Astrocyte of the hippocampus (primary cell): ENCODE measurements at places on chromosomes 16 and 17.

DNA sequence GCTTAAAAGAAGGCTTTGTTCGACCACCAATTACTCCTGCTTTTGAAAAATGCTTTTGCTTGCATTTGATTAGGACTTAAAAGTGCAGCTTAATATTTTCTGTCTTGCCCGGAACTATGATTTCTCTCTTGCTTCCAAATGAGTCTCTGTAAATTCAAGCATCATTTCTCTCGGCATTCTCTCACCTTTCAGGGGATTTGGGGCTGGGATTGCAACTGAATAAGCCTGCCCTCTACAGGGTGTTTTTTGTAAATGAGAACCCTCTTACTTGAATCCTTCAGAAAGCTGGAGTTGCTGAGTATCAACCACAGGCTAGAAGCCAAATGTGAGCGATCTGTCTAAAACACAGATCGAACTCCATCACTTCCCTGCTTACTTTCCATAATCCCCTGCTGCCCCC is 234.6 kb downstream of the TMEM114 start:
- DNase-seq = peak; percentile 6

DNA sequence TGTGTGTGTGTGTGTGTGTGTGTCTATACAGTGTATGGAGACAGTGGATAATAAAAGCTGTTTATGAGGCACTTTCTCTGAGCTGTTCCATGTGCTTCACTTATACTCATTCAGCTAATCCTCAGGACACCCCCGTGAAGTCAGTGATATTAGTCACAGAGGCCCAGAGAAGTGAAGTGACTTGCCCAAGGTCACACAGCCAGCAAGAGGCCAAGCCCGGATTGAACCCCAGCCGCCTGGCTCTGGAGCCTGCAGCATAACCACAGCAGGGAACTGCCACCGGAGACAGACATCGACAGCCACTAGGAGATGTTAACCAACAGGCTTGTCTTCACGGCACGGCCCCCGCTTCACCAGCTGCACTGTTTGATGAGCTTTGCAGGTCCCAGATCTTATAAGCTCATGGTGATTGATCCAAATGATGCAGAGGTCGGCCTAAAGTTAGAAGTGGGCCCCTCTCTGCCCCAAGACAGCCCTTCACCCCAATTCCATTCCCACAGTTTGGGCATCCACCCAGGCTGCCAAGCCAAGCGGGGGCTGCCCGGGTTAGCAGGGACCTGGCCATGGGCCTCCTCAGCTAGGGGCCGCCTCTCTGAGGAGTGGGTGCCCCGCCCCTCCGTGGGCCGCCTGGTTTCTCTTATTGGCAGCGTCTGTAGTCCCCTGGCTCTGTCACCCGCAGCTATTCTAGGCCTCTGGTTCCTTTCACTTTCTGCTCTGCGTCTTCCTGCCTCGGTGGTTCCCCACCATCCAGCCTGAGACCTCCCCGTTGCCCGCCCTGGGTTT is 30.9 kb downstream of the SOCS1 start:
- no peak for DNase-seq

GRCh38 chr16:969508-970385 is 1.0 kb downstream of the LMF1 start:
- peak; percentile 54 for DNase-seq

DNA sequence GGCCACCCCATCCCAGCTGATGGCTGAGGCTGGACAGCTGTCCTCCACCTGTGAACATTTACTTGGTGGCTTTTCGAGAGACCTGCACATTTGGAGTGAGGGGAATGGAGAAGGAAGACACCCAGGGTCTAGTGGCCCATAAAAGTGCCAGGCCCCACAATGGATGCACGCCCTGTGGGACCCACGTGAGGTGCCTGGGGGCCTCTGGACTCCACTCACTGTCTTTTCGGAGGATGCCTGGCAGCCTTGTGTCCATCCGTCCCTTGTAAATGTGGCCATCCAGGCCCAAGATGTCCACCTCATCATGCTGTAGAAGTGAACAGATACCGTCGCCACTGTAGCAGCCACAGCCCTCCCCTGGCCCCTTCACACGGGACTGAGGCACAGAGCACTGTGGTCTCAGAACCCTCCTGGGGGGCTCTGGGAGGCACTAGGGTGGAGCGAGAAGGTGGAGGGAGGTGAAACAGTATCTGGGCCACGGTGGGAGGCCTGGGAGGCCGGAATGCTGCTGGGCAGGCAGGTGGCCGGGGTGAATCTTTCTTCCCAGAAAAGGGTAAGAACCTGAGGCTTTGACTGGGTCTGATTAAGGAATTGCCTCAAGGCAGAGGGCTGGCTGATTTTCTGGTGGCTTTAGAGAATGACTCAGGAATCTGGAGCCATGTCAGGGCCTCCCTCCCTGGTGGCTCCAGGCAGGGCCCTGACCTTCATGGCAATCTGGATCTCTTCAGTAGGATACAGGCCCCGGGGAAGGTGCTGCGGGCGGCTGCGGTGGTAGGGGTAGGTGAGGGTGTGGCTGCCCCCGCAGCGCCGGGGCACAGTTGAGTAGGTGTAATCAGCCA is 11.5 kb downstream of the UBALD2 start:
- peak; percentile 56 for DNase-seq
